Stimulated activated CD4-positive, alpha-beta T cell treated with anti-CD3 and anti-CD28 coated beads, Interleukin-4, amount 100 ng/mL, for 24 hours (primary cell): ENCODE measurements at places on chromosomes 2 and 18.

- no peak for DNase-seq
Measured at GRCh38 chr18:45127405-45127804, 446.7 kb downstream of the SETBP1 start.

DNA sequence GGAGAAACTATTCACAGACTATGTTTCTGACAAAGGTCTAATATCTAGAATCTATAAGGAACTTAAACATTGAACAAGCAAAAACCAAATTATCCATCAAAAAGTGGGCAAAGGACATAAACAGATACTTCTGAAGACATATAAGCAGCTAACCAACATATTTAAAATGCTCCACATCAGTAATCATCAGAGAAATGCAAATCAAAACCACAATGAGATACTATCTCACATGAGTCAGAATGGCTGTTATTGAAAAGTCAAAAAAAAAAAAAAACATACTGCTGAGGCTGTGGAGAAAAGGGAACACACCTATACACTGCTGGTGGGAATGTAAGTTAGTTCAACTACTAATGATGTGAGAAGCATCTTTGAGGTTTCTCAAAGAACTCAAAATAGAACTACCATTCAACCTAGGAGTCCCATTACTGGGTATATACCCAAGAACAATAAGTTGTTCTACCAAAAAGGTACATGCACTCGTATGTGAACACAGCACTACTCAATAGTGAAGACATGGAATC is 220.4 kb upstream of the TFPI start:
- no peak for DNase-seq

- DNase-seq, result no peak
Measured at GRCh38 chr2:227856697-227857096, 14.7 kb upstream of the DAW1 start.

DNA sequence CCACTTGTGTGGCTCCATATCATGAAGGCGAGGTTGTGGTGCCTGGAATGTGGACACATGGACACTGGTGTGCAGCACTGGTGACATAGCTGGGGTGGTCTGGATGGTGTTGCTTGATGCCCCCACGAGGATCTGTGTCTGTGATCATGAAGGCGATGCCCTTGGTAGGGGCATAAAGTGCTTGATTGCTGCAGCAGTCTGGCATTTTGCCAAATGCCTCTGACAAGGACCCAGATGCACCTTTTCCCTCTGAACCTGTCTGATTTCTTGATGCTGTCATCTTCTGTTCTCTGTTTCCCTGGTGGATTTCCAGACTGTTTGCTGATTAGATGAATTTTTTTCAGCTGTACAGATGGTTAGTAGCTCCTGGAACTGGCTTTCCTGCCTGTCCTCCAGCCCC is 752.0 kb upstream of the HS6ST1 start:
- DNase-seq, result no peak

DNA sequence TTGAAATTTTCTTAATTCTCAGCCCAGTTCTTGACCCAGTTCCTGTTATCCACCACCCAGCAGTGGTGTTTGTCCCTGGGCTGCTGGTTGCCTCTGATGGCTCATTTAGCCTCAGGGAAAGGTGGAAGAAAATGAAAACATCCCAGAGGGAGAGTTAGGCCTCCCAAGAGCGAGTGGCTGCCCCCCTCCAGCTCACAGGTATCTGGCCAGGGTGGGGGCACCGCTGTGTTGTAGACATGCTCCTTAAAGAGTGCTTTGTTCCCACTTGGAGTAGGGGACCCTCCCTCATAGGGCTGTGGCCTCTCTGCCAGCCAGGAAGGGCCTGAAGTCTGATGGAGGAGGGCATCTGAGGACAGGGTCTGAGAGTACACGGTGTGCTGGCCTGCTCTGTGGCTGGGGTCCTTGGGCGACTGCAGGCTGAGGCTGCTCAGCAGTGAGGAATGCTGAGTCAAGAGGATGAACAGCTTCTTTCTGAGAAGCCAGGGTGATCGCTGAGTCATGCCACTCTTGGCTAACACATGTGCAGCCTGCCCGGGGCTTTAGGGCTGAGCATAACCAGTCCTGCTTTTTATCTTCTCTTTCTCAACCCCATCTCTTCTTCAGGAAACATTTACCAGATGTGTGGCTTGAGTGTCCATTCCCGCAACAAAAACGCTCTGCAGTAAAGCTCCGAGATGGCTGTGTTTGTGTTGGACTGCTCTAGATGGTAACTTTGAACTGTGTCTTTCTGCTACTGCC is 72.3 kb downstream of the IL1R2 start:
- peak; percentile 55 for DNase-seq

- no peak for DNase-seq
Measured at GRCh38 chr2:79041032-79041448, 15.5 kb downstream of the REG3G start.

- no peak for DNase-seq
Measured at GRCh38 chr18:5166606-5167280, 30.3 kb downstream of the AKAIN1 start.

DNA sequence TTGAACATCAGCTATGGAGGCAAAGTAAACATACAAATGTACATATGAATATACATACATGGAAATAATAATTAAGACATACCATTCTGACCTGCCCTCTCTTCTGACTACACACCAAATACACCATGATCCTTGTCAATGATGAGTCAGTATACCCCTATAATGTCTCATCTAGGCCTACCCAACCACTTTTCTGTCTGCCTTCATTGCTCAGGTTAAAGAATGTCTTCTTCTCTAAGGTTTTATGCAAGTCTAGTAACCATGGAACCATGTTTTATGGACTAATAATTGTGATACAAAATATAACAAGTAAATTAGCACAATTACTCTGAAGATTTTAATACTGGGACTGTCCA is 128.7 kb downstream of the NCKAP5 start:
- no peak for DNase-seq

GRCh38 chr2:217247476-217247875 is 387.6 kb upstream of the TNP1 start:
- DNase-seq, result no peak

GRCh38 chr2:184679219-184680018 is 81.1 kb downstream of the ZNF804A start:
- DNase-seq, result no peak

DNA sequence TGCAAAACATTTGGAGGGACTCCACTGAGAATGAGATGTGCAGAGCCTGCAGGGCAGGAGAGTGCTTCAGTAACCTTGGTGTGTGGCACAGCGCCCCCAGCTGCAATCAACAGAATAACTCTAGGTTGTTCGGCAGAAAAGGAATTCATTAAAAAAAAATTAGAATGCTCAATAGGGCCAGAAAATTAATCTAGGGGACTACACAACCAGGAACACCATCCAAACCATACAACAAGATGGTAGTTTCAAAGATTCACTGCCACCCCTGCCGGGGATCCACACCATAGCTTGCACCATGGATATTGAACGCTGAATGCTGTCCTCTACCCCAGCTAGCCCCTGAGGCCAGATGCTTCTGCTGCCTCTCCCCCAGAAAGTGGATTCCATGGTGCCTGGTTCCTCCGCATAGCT is 50.1 kb downstream of the THUMPD2 start:
- DNase-seq, result peak; percentile 21

- DNase-seq, result no peak
Measured at GRCh38 chr2:26034637-26034992, 731 bp downstream of the RAB10 start.

- DNase-seq, result no peak
Measured at GRCh38 chr18:78528411-78529258, 451.0 kb upstream of the SALL3 start.

DNA sequence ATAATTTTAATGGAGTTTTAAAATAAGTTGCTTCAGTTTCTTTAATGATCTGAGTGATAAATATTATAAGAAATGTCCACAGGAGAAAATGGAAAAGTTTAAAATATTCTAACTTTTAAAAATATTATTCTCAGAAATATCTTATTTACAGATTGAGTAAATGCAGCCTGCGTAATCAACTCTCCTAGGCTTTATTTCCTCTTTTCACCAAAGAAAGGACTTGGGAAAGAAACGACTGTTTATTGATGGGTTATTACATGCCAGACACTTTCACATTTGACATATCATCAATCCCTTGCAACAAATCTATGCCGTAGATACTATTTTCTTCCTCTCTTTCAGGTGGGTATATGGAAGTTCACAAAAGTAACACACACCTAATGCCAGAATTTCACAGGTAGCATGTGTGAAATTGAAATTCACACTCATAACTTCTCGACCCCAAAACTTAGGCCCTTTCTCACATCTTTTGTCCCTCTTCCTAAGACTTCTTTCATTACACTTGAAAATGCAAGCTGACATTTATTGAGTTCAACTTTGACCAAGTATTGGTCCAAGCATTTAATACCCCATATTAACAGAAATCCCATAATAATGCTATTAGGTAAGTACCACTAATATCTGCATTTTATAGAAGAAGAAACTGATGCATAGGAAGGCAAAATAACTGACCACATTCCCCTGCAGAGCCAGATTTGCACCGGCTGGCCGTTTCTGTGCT is 49.2 kb downstream of the MYOM1 start:
- DNase-seq, result no peak

DNA sequence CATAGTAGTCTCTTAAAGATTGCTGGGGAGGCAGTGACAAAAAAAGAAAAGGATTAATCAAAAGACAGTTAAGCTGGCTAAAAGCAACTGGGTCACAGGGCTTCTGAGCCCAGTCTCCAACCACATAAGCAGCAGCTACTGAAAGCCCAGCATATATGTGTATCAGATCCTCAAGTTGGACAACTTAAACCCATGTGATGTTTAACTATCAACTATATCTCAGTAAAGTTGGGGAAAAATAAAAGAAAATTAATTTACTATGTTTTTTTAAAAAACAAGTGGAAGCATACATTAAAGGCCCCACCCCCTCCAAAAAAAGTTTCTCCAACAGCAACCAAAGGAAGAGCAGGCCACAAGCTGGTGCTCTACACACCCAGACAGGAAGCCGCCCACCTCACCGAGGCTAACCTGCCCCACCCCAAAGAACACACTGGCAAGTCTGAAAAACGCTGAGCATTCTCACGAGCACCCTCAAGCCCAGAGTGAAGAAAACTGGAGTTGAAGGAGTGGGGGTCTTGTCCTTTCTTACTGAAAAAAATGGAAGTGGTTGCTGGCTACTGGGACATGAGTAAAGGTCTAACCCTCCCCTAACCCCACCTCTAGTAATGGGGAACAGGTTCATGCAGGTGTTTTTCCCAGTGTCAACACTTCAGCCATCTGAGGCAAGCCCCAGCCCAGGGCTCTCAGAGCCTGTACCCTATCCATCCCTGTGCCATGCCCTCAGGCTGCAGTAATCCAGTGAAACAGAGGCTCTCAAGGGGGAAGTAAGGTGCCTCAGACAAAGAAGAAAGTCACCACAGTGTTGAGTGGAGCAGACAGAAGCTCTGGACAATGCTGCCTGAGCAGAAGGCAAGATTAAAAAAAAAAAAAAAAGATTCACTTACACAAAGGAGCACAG is 106.3 kb downstream of the GYPC start:
- peak; percentile 29 for DNase-seq

GRCh38 chr2:101678379-101678778 is 19.1 kb upstream of the MAP4K4 start:
- DNase-seq, result no peak

DNA sequence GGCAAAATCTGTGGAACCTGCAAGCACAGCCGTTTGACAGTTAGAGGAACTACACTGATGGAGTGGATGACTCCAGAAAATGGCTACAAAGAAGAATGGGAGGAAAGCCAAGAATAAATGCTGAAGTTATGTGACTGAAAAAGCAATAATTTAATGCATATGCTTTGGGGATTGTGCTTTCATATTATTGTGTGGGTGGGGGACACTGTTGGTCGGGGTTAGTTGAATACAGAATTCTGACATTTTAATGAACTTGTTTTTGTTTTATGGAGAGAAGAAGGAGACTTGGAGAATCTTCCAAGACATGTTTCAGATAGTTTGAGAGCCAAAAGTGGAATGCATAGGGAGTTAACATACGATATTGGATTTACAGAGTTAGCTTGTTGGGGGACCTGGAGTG is 68.5 kb downstream of the NRP2 start:
- DNase-seq, result no peak

DNA sequence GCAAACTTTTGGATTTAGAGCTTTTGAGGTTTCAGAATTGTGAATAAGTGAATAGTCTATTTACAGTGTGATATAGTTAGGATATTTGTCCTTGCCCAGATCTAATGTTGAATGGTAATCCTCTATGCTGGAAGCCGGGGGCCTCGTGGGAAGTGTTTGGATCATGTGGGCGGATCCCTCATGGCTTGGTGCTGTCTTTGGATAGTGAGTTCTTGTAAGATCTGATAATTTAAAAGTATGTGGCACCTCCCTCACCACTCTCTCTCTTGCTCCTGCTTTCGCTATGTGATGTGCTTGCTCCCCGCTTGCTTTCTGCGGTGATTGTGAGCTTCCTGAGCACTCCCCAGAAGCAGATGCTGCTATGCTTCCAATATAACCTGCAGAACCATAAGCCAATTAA is 128.0 kb upstream of the KCNJ3 start:
- DNase-seq, result no peak

DNA sequence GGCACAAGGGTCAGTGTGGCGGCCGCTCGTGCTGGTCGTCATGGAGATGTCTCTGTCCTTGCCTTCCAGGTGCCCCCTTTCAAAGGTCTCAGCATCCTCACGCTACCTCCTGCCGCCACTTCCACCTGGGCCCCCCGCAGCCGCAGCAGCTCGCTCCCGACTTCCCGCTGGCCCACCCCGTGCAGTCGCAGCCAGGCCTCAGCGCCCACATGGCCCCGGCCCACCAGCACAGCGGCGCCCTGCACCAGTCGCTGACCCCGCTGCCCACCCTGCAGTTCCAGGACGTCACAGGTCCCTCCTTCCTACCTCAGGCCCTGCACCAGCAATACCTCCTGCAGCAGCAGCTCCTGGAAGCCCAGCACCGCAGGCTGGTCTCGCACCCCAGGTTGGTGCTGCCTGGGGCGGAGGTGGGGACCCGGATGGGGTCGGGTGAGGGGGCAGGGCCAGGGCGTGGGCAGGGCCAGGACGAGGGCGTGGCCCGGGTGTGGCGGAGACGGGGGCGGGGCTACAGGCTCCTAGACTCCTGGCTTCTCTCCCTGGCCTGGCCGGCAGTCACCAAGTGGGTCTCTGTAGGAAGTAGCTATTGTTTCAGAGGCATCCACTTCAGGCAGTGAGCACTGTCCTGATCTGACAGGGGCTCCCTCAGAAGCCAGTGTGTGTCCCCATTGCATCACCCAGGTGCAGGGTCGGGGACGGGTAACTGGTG is 223.7 kb downstream of the LOXHD1 start:
- no peak for DNase-seq

DNA sequence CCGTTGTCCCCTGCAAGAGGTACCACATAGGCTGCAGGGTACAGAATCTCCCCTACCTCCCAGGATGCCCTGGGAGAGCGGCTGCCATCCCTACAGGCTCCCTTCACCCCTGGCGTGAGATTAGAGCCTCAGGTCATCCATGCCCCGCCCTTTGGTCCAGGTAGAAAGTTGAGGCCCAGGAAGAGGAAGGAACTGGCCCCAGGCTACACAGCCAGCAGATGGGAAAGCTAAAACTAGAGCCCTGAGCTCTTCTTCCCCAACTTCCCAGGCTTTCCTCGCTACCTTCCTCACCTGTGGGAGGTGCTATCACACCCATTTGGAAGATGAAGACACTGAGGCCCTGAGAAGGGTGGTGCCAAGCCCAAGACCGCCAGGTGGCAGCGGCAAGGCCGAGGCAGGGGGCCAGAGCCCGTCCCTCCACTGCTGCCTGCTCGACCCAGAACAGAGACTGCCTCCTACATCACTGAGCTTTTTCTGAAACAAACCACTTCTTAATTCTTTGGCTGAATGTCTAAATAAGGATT is 25.8 kb downstream of the CIB4 start:
- no peak for DNase-seq

- DNase-seq, result no peak
Measured at GRCh38 chr18:55400081-55400480, 187.9 kb downstream of the TCF4 start.
